ENCODE measurements at places on chromosomes 7 and 10. TPM values are rescaled to one million over a fixed set of nuclear protein-coding genes. Genes with fewer than 3 reads are reported as not detected.

Gene SPDYE11
- total RNA-seq: under 0.01 TPM

Gene NACAD
- 4.9 TPM for total RNA-seq

GRCh38 chr10:78371136-78371535 is 337.5 kb downstream of the RPS24 start:
- no peak for DNase-seq

GRCh38 chr7:92877367-92877766 is 41.0 kb upstream of the CDK6 start:
- no peak for DNase-seq

- no peak for DNase-seq
Measured at GRCh38 chr7:107949443-107949935, 53.5 kb downstream of the LAMB1 start.

DNA sequence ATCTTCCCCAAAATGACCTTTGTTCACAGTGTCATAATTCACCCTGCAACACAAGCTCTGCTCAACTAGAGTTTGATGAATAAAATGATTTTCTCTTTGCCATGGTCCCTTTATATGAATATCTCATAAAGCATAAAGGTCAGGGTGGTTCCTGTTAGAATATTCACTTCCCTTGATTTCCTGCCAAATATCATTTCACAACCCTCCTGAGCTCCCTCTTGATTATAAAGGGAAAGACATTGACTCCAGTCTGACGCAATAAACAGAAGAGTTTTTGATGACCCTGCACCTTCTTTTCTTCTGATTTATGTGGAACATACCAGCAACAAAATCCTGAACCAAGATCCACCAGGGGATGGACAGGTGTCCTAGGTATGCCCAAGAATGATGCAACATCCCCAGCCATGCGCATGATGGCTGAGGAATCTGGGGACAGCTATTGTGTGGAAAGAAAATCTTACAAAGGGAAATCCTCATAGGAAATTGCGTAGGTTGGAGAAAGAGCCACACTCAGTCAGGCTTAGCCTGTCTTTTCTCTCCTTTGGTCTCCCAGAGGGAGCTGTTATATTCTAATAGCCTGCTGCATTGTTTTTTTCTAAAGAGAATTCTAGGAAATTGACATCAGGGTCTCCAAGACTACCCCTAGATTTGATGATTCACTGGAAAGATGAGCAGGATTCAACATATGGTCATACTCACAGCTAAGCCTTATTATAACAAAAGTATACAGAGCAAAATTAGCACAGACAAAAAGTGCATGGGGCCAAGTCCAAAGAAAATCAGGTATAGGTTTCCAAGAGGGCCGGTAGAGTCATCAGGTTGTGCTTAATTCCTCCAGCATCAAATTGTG is 18.8 kb downstream of the IFIT3 start:
- no peak for DNase-seq

GRCh38 chr10:110323503-110323902 is 18.8 kb upstream of the SMNDC1 start:
- DNase-seq: no peak

Data from frontal cortex (tissue), 4 donors.